ENCODE measurements at places on chromosomes 2 and 18.

GRCh38 chr18:50311650-50312049 lies 24.2 kb upstream of the CXXC1 start:
- DNase-seq, result no peak

- peak; percentile 56 for DNase-seq
Observed at GRCh38 chr2:75560022-75560767, 544 bp downstream of the EVA1A start.

DNA sequence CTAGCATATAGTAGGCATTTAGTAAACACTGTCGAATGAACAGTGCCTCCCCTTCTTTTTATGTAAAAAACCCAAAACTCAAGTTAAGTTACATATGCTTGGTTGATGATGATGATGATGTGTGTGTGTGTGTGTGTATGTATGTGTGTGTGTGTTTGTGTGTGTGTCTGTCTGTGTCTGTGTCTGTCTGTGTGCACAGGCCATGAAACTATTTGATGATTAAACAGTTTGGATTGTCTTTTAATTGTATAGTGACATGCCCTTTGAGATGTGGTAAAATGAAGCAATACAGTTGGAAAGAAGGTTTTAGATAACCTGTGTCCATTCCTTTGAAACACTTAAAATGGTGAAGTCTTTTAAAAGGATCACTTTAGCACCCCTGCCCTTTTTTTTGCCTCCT lies 105.6 kb downstream of the MAP4K4 start:
- DNase-seq, result no peak

GRCh38 chr2:145685383-145686050 lies 1165.6 kb upstream of the ZEB2 start:
- no peak for DNase-seq

DNA sequence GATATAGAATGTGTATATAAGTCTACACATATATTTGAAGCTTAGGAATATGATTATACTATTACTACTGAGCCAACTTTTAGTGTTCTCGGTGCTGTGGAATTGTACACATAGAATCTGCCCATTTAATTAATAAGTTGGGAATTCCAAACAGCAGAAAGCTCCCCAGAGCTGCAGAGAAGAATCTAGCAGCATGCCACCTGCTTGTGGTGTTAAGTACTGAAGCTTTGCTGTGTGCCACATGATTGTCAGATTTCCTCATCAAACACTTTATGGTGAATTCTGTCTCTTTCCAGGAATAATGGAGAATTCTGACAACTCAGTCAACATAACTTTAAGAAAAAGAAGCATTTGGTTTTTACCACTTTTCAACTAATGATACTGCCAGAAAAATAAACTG lies 117.8 kb downstream of the WDSUB1 start:
- DNase-seq, result no peak

DNA sequence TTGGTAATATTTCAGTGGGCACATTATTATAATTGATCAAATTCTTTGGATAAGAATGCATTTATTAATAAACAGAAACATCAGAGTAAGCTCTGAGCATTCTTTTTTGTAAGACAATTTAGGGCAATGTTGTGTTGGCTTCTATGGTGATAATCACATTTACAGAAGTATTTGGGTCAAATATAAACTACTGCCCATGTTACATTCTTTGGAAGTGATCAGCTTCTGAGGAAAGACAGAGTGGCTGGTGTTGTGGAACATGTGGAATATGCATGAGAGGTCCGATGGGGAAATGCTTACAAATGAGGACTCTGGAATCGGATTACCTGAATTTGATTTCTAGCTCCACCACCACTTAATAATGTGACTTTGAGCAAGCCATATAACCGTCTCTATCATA lies 19.4 kb downstream of the SERPINB13 start:
- DNase-seq, result no peak

- no peak for DNase-seq
Observed at GRCh38 chr2:199764273-199764800, 86.7 kb downstream of the FTCDNL1 start.

DNA sequence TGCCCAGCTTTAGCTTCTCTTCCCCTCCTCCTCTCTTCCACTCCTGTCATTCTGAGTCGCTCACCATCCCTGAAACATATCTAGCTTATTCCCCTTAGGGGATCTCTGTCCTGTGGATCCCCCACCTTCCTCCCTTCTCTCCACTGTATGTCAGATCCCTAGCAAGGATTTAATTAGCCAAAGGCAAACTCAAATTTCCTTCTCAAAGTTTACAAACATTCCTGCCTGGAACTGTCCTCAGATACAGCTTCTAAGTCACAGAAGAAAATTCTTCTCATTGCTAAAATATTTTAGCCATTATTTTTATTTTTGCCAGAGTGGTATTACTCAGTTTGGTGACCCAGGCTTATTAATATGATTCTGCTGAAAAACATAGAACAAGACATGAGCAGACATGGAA lies 315.3 kb downstream of the CYP26B1 start:
- no peak for DNase-seq

DNA sequence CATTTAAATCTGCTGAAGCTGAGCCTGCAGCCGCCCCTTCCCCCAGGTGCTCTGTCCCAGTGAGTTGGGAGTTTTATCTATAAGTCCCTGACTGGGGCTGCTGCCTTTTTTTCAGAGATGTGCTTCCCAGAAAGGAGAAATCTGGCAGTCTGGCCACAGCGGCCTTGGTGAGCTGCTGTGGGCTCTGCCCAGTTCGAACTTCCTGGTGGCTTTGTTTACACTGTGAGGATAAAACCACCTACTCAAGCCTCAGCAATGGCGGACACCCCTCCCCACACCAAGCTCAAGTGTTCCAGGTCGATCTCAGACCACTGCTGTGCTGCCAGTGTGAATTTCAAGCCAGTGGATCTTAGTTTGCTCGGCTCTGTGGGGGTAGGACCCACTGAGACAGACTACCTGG lies 97.3 kb downstream of the ACAA2 start:
- DNase-seq, result no peak

- no peak for DNase-seq
Observed at GRCh38 chr2:191178806-191179514, 28.2 kb upstream of the STAT4 start.

DNA sequence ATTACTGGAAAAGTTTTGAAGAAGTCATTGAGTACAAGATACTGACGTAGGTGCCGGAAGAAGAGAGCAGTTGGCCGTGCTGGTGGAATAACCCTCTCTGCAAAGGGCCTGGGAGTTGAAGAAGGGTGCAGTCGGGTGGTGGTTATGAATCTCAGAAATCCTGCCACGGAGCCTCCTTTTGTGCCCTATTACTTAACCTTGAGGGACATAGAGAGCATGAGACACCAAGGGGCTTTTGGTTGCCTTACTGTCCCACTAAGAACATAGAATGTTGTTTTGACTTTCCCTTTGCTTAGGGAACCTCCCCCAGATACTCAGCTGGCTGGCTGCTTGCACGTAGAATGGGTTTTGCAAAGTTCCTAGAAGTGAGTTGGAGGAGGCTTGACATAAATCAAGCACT lies 1.3 kb upstream of the CD28 start:
- DNase-seq, result no peak

DNA sequence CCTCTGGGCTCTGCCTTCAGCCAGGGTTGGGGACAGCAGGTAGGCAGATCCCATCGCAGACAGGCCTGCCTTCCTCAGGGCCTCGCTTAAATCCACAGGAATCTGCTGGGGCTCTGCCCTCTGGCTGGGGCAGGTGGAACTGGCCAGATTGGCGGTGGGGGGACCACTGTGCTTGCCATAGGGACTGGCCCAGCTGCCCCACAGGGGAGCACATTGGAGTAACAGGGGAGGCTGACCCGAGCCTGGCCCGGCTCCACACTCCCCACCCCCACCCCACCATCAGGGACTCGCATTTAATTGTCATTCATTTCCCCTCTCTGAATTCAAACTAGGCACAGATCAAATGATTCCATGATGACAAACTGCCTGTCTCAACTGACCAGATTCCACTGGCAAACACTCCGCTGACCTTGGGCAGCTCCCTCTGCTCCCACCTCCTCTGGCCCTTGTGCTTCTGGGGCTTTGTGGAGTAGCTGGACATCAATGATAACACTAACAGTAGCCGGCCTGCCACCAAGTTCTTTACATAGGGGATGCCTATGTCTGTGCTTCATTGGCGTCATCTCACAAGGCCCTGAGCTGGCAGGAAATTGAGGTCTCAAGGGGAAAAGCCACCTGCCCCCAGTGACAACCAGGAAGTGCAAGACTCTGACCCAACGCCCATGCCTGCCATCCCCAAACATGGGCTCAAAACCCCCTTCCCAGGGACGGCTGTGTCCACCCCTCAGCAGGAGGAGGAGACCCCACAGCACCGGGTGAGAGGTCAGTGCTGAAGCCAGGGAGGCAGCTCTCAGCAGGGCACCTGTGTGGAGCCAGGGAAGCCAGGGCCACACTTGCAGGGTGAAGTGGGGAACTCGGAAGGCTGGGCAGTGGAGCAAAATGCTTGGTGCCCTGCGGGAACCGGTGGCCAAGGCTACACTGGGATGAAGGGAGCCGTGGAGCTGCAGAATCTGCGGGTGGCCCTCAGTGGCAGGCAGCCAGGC lies 2.1 kb upstream of the B3GNT7 start:
- DNase-seq, result no peak

- no peak for DNase-seq
Observed at GRCh38 chr2:183227176-183227575, 102.9 kb downstream of the NUP35 start.

DNA sequence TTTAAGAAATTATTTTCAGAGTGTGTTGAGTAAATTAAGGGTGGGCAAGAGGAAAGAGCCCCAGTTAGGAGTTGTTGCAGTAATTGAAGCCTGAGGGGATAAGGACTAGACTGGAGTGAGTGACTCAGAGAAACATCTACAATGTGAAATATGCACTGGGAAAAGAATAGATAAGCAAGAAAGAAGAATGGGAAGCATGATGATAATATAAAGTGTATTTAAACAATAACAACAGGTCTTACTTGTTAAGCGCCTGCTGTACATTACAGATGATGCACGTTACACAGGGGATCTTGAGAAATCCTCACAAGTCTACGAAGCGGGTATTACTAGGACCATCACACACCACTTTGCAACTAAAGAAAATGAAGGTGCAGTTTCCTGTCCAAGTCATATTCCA lies 73.6 kb upstream of the STK17B start:
- no peak for DNase-seq

DNA sequence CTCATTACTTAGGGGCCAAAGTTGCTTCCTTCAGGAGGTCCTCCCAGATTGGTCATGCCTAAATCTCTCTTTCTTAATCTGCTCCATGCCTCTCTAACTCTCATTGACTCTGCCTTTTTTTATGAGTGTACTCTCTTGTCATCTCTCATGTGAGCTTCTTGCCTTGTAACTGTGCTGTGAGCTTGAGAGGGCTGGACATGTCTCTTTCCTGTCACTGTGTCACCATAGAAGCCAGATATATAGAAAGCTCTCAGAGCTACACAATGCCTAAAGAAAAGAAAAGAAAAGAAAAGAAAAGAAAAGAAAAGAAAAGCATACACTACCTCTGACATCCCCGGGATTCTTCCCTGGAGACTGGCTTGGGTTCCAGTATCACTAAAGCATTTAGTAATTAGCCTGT lies 161.5 kb upstream of the SKOR2 start:
- no peak for DNase-seq

DNA sequence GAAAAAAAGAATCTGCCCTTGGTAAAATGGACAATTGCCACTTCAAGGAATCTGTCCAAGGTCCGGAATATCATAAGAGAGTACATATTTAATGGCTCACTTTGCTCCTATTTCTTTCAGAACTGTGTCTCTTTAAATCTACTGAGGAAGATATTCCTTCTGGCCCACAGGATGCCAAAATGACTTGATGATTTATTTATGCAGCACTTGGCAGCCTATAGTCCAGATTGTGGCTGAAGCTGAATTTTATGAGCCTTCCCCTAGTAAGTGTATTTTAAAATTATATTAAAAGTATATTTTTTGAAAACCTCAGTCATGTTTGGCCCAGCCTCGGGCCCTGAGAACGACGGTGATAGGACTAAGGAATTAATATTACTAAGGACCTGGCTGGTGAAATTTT lies 465.1 kb upstream of the HNRNPA3 start:
- DNase-seq, result no peak

GRCh38 chr2:15692551-15693377 lies 101.1 kb downstream of the DDX1 start:
- DNase-seq, result no peak

DNA sequence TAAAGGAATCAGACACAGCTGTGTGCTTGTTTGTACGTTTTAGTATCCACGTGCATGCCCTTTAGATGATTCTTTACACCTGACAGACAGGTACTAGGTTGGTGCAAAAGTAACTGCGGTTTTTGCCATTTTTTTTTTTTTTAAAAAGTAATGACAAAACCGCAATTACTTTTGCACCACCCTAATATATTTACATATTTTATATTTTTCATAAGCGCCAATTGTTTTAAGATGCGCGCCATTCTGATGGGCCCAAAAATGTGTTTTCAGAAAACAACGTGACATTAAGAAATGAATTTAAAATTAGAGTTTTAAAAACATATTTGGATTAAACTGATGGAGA lies 972 bp upstream of the COBLL1 start:
- no peak for DNase-seq

- DNase-seq, result no peak
Observed at GRCh38 chr18:68564961-68565360, 149.9 kb downstream of the TMX3 start.

- DNase-seq, result no peak
Observed at GRCh38 chr2:232438951-232439757, 16.8 kb upstream of the ALPI start.

- DNase-seq, result no peak
Observed at GRCh38 chr2:588074-588645, 89.0 kb downstream of the TMEM18 start.

- no peak for DNase-seq
Observed at GRCh38 chr18:42583283-42583731, 532.2 kb downstream of the RIT2 start.

GRCh38 chr2:88690591-88691338 lies 708 bp upstream of the RPIA start:
- peak; percentile 34 for DNase-seq

DNA sequence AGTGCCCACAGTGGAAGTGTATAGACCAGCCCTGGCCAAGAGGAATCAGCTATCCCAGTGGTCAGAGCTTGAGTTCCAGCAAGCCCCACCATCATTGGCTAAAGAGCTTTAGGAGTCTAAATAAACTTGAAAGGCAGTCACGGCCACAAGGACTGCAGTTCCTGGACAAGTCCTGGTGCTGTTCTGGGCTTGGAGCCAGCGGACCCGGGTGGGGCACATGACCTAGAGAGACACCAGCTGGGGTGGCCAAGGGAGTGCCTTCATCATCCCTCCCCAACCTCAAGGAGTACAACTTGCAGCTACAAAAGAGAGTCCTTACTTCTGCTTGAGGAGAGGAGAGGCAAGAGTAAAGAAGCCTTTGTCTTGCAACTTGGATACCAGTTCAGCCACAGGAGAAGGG lies 439.8 kb upstream of the TMEFF2 start:
- DNase-seq, result no peak

DNA sequence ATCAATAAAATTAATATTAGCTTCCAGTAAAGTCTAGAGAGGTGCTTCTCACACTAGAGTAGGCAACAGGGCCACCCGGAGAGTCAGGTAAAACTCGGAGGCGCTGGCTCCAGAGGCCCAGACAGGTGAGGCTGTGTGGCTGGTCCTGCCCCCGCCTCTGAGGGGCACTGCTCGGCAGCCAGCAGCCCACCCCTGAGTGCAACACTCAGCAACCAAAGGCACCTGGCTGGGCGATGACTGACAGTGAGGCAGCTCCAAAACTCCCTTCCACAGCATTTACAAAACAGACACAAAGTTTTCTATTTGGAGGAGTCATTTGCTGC lies 138.8 kb upstream of the ID2 start:
- DNase-seq, result no peak

- DNase-seq, result no peak
Observed at GRCh38 chr2:240622060-240622411, 3.2 kb upstream of the GPR35 start.

GRCh38 chr2:138503087-138503442 lies 1.5 kb downstream of the SPOPL start:
- DNase-seq, result no peak

- DNase-seq, result peak; percentile 20
Observed at GRCh38 chr18:10128921-10129501, 215.2 kb downstream of the VAPA start.

All from HEK293T (cell line).